Activated T-cell treated with anti-CD3 and anti-CD28 coated beads, Interleukin-2, amount 50 U/mL, for 4 hours (primary cell): ENCODE measurements at places on chromosomes 6 and 20.
A peak's percentile ranks its signal among the peaks of the same experiment; 100 is the strongest.

DNA sequence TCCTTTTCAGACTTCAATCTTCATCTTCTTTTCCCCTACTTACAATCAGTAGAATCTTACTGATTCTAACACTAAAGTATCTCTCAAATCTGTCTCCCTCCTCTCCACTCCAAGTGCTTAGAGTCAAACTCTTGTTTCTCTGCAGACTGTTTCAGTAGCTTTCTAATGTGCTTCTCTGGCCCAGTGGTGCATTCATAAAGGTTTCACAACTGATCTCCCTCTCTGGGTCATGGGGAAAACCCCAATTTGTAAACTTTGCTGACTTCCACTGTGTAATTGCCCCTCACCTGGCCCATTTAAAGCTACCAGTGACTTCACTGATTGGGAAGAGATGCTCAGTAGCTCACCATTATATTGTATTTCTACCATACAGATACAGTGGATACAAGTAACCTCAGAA lies 183.6 kb downstream of the FAXC start:
- no peak for DNase-seq

GRCh38 chr6:149936743-149937142 lies 5.1 kb upstream of the ULBP2 start:
- DNase-seq: no peak

GRCh38 chr6:23245572-23245971 lies 676.2 kb downstream of the HDGFL1 start:
- DNase-seq: no peak

GRCh38 chr20:33576432-33577125 lies 85.5 kb upstream of the C20orf144 start:
- no peak for DNase-seq

DNA sequence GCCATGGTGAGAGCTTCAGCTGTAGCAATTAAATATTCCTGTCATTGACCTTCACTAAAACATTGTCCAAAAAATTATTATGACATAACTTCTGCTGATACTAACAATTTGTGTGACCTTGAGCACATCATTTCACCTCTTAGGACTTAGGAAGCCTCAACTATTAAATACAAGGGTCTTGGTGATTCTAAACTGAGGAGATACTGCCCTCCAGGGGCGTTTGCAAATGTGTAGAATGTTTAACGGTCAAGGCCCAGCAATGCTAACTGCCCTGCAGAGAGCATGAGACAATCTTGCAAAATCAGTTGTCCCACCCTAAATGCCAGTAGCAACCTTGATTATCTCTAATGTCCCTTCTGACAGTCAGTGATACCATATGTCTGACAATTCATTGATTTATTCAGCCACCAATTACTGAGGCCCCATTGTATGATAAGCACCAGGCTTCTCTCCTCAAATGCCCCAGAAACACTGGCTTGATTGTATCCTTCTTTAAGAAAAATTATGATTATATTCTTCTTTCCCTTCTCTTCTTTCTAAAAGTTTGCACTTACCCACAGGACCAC lies 284.1 kb upstream of the PLN start:
- DNase-seq: no peak

GRCh38 chr6:32198345-32198696 lies 5.9 kb upstream of the GPSM3 start:
- no peak for DNase-seq

- no peak for DNase-seq
Observed at GRCh38 chr20:24411003-24411833, 58.2 kb upstream of the SYNDIG1 start.

DNA sequence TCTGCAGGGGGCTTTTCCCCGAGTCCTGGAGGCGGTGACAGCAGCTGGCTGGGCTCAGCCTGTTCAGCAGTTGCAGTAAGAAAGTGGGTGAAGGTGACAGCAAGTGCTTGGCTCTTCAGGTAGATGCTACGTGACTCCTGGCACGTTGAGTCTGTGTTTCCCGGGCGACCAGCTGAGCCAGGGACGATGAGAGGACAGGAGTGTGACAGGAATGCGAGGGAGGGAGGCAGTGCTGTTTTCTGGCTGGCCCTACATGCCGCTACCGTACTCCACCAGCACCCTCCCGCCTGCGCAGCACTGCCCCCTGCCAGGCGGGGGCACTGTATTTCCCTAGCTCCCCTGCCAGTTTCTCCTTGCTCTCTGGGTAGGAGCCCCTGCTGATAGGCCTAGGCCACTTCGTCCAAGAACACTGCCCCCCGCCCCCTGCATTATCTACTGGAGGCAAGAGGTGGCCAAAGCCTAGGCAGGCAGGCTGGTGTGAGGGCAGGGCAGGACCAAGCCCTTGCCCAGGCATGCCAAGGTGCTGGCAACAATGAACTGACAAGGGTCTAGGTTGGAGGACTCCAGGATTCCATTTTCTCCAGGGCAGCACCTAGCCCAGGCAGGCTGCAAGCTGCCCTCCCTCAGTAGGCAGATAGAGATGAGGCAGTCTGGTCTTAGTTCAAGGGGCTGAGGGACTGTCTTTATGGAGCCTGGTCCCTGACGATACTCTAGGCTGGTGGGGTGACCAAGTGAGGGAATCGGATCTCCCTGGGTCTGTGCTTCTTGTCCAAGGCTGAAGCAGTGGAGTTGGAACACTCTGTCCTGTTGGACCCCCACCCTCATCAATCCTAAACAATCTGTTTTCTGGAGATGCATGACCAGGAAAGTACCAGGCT lies 19.2 kb downstream of the MRPS18A start:
- peak; percentile 34 for DNase-seq

- no peak for DNase-seq
Observed at GRCh38 chr20:47224300-47224791, 132.2 kb downstream of the ZMYND8 start.

GRCh38 chr20:31739550-31739977 lies 474 bp downstream of the TPX2 start:
- no peak for DNase-seq

- DNase-seq: no peak
Observed at GRCh38 chr20:20765696-20766365, 53.4 kb upstream of the RALGAPA2 start.

DNA sequence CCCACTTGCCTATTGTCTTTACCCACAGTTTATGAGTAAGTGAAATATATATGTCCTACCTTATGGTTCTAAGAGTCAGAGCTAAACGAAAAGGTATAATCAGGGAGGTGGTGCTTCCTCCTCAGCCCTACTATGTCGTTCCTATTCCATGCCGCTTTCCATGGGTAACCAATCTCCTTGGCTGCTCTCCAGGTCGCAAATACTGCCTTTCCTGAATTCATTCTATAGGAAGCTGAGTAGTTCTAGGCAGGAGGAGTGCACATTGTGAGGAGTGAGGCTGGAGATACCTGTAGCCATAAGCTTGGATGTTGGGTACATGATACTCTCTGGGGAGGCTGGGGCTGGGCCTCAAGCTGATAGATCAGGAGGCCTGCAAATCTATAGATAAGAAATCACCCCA lies 5.8 kb downstream of the IL20RA start:
- DNase-seq: no peak

GRCh38 chr6:46053039-46053933 lies 37.6 kb upstream of the CLIC5 start:
- no peak for DNase-seq

DNA sequence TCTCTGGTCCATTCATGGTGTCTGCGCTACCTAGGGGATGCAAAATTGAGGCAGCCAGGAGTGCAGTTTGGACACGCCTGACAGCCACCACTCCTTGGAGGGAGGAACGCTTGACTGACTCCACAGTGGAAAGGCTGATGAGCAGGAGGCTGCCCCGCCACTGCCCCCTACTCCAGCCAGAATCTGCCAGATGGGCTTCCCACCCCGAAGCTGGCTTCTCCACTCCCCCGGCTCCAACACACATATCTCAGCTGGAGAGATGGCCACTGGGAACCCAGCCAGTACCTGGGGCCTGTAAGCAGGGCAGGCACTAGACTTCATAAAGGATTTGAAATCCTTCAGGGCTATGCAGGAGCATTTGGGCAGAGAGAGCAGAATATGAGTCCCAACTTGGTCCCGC lies 51.4 kb upstream of the BLCAP start:
- DNase-seq: no peak

GRCh38 chr6:90078513-90079289 lies 184.4 kb downstream of the GJA10 start:
- peak; percentile 50 for DNase-seq
